ENCODE measurements at places on chromosomes 1 and 21.
A peak's percentile ranks its signal among the peaks of the same experiment; 100 is the strongest.

DNA sequence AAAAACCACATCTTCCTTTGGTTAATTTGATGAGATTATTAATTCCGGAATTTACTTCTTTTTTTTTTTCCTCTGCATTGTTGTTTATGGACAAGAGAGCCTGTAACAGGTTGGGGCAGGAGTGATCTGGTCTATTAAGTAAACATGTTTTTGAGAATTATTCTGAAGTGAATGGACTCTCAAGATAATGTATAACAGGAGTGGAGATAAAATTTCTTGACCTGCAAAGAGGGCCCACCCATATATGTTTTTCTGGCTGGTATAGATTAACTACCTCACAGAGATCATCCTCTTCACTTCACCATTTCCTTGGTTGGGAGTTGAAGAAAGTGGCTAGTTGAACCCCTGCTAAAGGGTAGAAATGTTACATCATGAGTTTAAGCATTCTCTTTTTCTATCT lies 10.7 kb downstream of the DDI2 start:
- no peaks in the 10 kb centered on the region for H3K27me3 ChIP-seq
- H3K4me1 ChIP-seq, result no peaks in the 10 kb centered on the region
- no peak overlapping the region for H3K27ac ChIP-seq
- H3K36me3 ChIP-seq, result peaks cover 12% of the 10 kb centered on the region
- no peak for DNase-seq

GRCh38 chr21:45990049-45990711 lies 8.6 kb downstream of the COL6A1 start:
- no peaks in the 10 kb centered on the region for H3K27me3 ChIP-seq
- no peak overlapping the region for H3K27ac ChIP-seq
- H3K4me1 ChIP-seq, result no peaks in the 10 kb centered on the region

- H3K36me3 ChIP-seq, result no peaks in the 10 kb centered on the region
- no peaks in the 10 kb centered on the region for H3K27me3 ChIP-seq
- no peak for DNase-seq
- no peak overlapping the region for H3K4me3 ChIP-seq
- no peak overlapping the region for H3K27ac ChIP-seq
- H3K4me1 ChIP-seq, result peaks cover 8% of the 10 kb centered on the region
Observed at GRCh38 chr1:216248628-216249027, 174.6 kb downstream of the USH2A start.

- H3K27ac ChIP-seq, result no peak overlapping the region
- H3K27me3 ChIP-seq, result no peaks in the 10 kb centered on the region
- no peaks in the 10 kb centered on the region for H3K4me1 ChIP-seq
- H3K4me3 ChIP-seq, result no peak overlapping the region
- H3K36me3 ChIP-seq, result no peaks in the 10 kb centered on the region
- no peak for DNase-seq
Observed at GRCh38 chr21:29209696-29210095, 79.3 kb downstream of the MAP3K7CL start.

DNA sequence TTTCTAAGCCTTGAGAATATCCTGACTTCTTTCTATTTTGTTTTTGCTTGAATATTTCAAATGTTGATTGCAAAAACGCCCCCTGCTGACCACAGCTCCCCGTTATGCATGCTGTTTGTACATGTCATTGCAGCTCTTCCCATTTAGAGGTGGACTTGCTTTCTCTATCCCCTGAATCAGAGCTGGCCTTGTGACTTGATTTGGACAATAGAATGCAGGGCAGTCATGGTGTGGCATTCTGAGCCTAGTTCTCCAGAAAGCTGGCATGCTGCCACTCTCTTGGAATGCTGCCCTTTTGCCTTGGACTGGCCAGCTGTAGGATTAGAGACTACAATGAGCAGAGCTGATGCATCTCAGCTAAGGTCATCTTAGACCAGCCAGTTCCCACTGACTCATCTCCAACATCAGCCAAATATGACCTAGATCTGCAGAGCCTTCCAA lies 1561.5 kb downstream of the MRPL39 start:
- no peaks in the 10 kb centered on the region for H3K4me1 ChIP-seq
- H3K4me3 ChIP-seq, result no peak overlapping the region
- H3K36me3 ChIP-seq, result no peaks in the 10 kb centered on the region
- H3K27me3 ChIP-seq, result no peaks in the 10 kb centered on the region

DNA sequence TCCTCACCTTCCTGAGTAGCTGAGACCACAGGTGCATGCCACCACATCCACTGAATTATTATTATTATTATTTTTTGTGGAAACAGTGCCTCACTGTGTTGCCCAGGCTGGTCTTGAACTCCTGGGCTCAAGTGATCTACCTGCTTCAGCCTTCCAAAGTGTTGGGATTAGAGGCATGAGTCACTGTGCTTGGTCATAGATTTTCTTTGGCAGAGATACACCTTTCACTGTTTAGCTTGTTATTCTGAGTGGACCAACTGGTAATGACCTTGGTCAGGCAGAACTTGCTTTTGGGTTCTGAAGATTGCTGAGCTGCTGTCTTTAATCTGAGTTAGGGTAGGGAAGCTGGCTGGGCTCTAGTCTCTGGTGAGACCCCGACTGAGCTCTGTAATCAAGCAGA lies 66.8 kb downstream of the DNAH14 start:
- DNase-seq, result no peak
- H3K27me3 ChIP-seq, result no peaks in the 10 kb centered on the region
- H3K27ac ChIP-seq, result no peak overlapping the region
- no peaks in the 10 kb centered on the region for H3K36me3 ChIP-seq

DNA sequence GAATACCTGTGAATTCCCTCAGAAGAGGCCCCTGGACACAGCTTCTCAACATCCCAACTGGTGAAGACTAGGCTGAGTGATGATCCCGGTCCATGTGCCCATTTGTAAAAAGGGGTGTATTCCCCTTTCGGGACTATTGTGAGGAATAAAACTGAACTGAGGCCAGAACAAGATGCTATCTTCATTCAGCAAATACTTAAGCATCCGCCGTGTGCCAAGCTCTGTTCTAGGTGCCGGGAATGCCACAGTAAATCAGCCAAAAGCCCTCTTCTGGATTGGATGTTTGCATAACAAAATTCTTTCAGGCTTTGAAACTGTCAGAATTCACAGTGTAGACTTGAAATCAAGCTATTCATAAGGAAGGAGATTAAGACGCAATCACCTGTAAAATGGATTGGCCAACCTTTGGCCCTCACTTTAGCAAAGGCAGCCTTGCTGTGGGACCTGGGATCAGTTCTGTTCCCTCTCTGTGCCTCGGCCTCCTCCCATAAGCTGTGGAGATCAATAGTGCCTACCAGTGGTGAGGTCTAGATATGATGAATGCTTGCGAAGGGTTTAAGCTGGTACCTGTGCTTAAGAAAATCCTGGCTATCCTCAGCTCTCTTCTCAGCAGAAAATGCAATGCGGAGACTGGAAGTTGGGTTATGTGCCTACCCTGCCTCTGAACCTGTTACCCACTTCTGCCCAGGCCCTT lies 1.8 kb downstream of the ALPL start:
- DNase-seq, result no peak
- H3K36me3 ChIP-seq, result no peaks in the 10 kb centered on the region
- peak overlapping the region; percentile 78 for H3K4me3 ChIP-seq
- H3K27ac ChIP-seq, result no peak overlapping the region
- H3K4me1 ChIP-seq, result peaks cover 23% of the 10 kb centered on the region
- H3K27me3 ChIP-seq, result peaks cover 12% of the 10 kb centered on the region

- H3K36me3 ChIP-seq, result no peaks in the 10 kb centered on the region
- no peak for DNase-seq
- no peak overlapping the region for H3K4me3 ChIP-seq
- H3K27me3 ChIP-seq, result no peaks in the 10 kb centered on the region
- no peak overlapping the region for H3K27ac ChIP-seq
- H3K4me1 ChIP-seq, result no peaks in the 10 kb centered on the region
Observed at GRCh38 chr21:38533887-38534286, 35.6 kb upstream of the ERG start.

GRCh38 chr1:236536540-236536939 lies 12.8 kb downstream of the LGALS8 start:
- no peaks in the 10 kb centered on the region for H3K4me1 ChIP-seq
- no peak for DNase-seq
- no peaks in the 10 kb centered on the region for H3K36me3 ChIP-seq
- H3K27ac ChIP-seq, result no peak overlapping the region
- no peak overlapping the region for H3K4me3 ChIP-seq

- H3K27ac ChIP-seq, result no peak overlapping the region
- no peak overlapping the region for H3K4me3 ChIP-seq
- no peaks in the 10 kb centered on the region for H3K4me1 ChIP-seq
- H3K27me3 ChIP-seq, result no peaks in the 10 kb centered on the region
- H3K36me3 ChIP-seq, result no peaks in the 10 kb centered on the region
- no peak for DNase-seq
Observed at GRCh38 chr1:101945884-101946283, 50.8 kb downstream of the OLFM3 start.

DNA sequence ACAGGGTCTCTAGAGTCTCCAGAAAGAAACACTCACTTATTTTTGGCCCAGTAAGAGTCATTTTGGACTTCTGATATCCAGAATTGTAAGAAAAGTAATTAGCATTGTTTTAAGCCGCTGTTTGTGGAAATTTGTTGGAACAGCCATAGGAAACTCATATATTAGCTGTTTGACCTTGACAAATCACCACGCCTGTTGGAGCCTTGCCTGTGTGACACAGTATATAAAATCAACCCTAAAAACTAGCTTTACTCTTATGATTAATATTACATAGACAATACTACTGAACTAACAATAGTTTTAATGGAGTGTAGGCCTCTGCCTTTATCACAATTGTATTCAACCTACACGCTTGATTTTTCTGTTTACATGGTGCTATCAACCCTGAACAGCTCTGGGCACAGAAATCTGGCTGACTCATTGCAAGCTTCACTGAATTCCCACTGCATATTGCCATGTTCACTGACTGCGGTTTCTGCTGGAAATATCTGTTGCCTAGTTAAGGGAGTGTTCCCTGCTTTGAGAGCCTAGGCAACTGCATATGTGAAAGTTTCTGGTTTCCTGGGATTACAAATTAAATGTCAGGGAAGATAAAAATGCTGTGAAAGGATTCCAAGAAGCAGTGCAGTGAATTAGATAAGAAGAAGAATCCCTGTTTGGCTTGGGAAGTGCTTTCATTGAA lies 419.5 kb upstream of the DEPDC1 start:
- no peak overlapping the region for H3K4me3 ChIP-seq
- no peaks in the 10 kb centered on the region for H3K27me3 ChIP-seq
- H3K36me3 ChIP-seq, result no peaks in the 10 kb centered on the region
- H3K4me1 ChIP-seq, result no peaks in the 10 kb centered on the region

DNA sequence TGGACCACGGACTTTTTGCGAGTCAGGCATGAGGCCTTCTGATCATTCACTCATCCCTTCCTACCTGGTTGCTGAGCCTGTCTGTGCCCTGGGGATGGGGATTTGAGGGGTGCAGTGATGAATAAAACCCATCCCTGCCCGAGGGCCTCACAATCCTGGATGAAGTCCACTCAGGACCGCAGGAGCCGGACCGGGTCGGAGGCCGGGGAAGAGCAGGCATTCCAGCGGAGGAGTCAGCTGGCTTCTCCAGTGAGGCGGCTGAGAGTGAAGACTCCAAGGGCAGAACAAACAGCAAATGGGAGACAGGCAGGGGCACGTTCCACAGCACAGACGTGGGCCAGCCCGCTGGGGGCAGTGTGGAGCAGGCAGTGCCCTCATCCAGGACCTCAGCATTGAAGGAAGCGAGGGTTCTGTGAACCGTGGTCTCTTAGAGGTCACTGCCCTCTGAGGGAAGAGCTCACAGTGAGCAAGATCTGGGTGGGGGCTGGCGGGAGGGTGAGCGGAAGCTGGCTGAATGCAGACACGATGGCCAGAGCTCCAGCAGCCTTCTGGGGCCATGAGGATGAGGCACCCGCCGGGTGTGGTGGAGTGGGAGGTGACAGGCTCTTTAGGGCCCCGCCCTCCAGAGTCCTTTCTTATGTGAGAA lies 10.9 kb upstream of the LRRC3 start:
- no peak overlapping the region for H3K27ac ChIP-seq
- H3K36me3 ChIP-seq, result no peaks in the 10 kb centered on the region
- DNase-seq, result peak; percentile 85
- H3K4me3 ChIP-seq, result no peak overlapping the region

- peaks cover 24% of the 10 kb centered on the region for H3K4me1 ChIP-seq
- H3K4me3 ChIP-seq, result no peak overlapping the region
- H3K36me3 ChIP-seq, result no peaks in the 10 kb centered on the region
- H3K27ac ChIP-seq, result no peak overlapping the region
- H3K27me3 ChIP-seq, result peaks cover 37% of the 10 kb centered on the region
Observed at GRCh38 chr21:44923480-44924084, 2.9 kb upstream of the ITGB2 start.

DNA sequence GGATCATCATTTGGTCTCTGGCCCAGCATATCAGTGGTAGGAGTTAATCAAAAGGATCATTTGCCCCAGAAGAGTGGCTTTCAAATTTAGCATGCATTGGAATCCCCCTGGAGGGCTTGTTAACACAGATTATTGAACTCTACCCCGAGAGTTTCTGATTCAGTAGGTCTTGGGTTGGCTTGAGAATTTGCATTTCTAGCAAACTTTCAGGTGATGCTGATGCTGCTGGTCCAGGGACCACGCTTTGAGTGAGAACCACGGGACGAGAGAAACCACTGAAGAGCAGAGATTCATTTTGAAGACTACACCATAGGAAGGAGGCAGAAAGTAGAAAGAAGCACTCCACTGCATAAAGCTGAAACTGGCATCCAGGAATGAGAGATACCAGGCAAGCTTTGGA lies 81.3 kb upstream of the DUSP10 start:
- no peaks in the 10 kb centered on the region for H3K36me3 ChIP-seq
- no peaks in the 10 kb centered on the region for H3K4me1 ChIP-seq
- no peaks in the 10 kb centered on the region for H3K27me3 ChIP-seq
- no peak overlapping the region for H3K4me3 ChIP-seq
- no peak overlapping the region for H3K27ac ChIP-seq
- DNase-seq, result no peak

DNA sequence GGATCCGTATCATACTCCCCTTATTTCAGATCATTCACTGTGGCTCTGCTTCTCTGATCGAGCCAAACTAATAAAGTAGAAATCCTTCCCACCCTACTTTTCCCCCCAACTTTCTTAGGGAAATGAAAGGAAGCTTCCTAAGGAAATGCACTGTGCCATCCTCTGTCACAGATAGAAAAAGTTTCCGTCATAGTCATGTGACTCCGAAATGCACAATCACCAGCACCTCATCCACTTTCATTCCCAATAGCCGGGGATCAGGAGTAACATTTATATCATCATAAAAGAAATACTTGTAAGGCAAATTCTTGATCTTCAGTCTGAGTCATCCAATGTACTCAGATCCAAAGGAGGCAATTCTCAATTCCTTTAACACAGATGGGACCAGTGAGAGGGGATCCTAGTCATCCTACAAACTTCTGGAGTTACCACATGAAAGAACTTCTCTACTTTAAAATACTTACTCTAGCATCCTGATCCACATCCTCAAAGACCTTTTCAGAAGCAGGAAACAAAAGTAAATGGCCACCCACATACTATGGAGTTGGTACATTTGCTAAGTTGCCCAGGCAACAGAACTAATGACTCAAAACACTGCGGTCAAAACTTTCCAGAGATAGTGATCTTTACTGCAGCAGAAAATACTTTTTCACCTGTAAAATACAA lies 97.8 kb upstream of the ZC3H11B start:
- H3K4me1 ChIP-seq, result no peaks in the 10 kb centered on the region
- no peak overlapping the region for H3K27ac ChIP-seq
- no peak for DNase-seq
- H3K27me3 ChIP-seq, result no peaks in the 10 kb centered on the region
- H3K36me3 ChIP-seq, result no peaks in the 10 kb centered on the region

- H3K27me3 ChIP-seq, result no peaks in the 10 kb centered on the region
- peaks cover 6% of the 10 kb centered on the region for H3K4me1 ChIP-seq
- DNase-seq, result no peak
- H3K36me3 ChIP-seq, result no peaks in the 10 kb centered on the region
Observed at GRCh38 chr21:35467566-35467965, 418.5 kb upstream of the RUNX1 start.

GRCh38 chr1:64005801-64006200 lies 197.6 kb upstream of the UBE2U start:
- H3K4me1 ChIP-seq, result no peaks in the 10 kb centered on the region
- H3K4me3 ChIP-seq, result no peak overlapping the region
- no peaks in the 10 kb centered on the region for H3K27me3 ChIP-seq
- no peaks in the 10 kb centered on the region for H3K36me3 ChIP-seq
- no peak overlapping the region for H3K27ac ChIP-seq
